ENCODE measurements at places on chromosomes 7 and 10.

DNA sequence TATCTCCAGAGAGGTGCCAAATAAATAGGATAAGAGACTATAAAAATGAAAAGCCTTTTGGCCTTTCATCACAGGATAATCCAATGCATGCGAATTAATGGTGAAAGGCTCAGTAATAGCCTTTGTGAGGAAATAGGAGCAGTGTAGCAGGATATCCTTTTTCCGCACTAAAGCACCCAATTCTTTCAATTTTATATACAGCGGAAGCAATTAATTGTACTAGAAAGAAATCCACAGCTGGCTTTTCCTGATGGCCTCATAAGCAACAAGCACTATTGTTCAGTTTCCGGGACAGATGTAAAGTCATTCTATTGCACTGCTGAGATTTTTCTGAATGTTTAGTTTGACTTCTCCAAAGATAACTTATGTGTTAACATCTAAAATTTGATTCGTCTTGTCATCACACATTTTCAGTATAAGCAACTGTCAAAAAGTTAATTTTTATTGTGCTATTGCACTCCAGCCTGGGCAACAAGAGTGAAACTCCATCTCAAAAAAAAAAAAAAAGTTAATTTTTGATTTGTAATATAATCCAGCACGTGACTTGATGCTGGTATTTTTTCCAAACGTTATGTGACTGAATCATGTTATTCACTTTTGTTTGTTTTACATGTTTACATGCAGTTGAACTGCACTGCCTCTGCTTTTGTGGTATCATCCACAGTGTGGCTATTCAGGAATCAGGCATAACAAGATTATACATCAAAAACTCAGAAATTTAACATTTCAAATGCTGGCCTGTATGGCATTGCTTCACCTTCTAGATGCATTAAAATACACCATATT, 8.4 kb upstream of the BMPR1A start:
- no peak for DNase-seq

DNA sequence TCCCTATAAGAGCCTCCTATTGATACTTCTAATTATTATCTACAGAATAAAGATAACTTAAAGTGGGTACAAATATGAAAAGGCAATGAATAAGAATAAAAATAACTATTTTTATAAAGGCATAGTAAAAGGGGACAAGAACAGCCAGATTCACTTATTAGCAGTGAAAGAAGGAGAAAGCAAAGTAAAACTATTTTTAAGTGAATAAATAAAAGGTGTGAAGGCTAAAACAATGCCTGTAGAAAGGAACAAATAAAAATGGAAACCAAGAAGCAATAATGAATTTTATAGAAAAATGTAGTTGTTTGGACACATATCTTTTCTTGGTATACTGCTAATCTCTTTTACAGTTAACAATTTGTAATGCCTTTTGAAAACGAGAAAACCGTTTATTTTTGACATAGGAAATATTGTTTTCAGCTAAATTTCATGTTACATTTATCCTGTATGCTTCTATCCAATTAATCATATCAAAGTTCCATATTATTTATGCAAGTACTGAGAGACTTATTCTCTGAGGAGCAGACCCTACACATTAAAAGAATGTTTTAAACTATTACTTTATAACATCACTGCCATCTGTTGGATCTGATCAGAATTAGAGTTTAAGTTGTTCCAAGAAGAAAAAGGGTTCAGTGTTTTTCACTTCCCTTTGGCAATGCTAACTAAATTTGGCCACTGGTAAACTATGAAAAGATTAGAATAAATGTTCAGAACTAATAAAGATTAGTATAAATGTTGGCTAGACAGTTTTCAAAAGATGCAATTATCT, 59.1 kb downstream of the ARMC3 start:
- peak; percentile 52 for DNase-seq

DNA sequence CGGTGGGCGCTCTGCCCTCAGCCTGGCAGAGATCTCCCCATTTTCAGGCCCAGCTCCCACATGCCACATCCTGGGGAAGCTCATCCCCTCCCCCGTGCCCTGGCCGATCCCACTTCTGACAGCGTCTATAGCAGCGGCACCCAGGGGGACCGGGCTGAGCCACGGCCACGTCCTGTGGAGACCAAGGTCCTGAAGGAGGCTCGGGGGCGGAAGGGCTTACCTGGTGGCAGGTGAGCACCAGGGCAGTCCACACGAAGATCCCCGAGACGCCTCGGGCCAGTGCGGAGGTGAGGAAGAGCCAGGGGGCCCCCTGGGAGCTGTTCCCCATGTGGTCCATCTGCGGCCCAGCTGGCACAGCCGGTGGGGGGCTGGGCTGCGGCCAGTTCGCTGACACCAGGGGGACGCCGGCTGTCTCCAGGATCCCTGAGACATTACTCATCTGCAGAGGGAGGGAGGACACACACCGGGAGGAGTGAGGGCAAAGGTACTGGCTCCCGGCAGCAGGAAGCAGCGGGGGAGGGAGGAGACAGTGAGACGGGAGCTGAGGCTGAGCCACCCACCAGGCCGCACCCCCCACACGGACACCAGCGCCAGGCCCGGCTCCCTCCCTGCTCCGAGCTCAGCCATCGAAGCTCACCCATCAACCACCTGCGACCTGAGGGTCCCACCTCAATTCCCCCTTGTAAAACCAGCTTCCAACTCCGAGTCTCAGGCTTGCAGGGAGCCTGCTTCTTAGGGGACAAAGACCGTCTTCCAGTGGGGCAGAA, 776 bp downstream of the TMEM184A start:
- DNase-seq: peak; percentile 83

DNA sequence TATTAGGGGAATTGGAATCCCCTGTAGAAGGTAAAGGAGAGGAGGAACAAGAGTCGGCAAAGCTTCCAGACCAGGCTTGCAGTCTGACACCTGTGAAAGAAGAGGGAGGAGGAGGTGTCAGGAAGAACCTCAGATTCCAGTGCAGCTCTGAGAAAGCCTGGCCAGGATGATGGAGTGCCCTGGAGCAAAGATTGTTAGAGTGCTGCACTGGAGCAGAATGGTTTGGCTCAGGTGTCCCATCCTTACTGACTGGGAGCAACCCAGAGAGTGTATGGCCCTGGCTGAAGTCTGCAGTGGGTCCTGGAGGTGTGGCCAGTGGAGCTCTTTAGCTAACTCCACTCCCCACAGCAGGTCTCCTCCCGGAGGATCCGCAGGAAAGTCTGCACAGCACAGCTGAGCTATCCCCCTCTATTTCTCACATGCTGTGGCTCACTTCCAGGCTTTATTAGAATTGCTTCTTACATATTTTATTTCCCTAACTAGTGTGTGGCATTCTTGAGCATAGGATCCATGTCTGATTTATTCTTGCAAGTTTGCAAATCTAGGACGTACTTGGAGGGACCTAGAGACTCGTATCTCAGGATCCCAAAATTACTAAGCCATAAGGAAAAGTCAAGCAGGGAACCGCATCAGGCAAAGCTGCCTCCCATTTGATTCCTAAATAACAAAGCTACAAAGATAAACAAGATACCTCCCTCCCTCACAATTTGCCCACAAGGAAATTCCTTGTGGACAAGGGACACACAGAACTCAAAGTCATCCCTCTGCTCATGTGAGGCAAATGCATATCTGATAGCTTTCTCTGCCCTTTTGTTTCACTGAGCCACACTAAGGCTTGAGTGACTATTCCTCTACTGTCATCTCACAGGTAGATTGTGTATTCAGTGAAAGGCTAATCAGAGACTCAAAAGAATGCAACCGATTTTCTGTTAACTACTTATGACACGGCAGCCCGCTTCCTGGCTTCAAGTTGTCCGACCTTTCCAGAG, 58.8 kb downstream of the VIM start:
- DNase-seq: no peak

DNA sequence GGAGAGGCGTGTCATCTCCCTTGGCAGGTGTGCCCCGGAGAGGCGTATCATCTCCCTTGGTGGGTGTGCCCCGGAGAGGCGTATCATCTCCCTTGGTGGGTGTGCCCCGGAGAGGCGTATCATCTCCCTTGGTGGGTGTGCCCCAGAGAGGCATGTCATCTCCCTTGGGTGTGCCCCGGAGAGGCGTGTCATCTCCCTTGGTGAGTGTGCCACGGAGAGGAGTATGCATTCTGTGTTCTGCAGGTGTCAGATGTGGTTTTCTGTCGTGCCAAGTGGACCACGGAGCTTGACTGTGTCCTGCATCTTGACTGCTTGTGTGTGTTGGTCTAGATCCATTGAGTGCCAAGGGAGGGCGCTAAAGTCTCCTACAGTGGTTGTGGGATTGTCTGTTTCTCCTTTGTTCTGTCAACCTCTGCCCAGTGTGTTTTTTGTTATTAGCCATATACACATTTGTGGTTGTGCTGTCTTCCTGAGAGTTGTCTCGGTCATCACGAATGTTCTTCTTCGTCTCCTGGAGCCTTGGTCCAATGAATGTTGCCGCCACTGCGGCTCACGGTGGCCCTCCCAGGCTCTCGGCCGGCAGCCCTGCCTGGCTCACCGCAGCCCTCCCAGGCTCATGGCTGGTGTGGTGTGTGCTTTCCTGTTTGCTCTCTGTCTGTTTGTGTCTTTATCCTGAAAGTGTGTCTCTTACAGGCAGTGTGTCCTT, 96.8 kb downstream of the INPP5A start:
- DNase-seq: no peak

DNA sequence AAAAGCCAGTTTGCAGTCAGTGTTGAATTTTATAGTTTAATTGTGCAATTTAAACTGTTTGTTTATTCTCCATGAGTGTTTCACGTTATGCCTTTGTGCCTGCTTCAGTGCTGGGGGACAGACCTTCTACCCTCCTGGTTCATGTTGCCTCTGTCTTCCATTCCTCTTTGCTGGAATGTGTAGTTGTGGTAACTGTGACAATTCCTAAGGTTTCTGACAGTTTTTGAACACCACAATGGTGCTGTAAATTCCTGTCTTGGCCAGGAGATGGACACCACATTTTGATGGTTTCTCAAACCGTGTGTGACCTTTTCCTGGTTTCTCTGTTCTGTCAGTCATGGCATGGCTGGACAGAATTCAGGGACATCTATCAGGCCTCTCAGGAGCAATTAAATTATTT, 201.7 kb downstream of the BICC1 start:
- no peak for DNase-seq

DNA sequence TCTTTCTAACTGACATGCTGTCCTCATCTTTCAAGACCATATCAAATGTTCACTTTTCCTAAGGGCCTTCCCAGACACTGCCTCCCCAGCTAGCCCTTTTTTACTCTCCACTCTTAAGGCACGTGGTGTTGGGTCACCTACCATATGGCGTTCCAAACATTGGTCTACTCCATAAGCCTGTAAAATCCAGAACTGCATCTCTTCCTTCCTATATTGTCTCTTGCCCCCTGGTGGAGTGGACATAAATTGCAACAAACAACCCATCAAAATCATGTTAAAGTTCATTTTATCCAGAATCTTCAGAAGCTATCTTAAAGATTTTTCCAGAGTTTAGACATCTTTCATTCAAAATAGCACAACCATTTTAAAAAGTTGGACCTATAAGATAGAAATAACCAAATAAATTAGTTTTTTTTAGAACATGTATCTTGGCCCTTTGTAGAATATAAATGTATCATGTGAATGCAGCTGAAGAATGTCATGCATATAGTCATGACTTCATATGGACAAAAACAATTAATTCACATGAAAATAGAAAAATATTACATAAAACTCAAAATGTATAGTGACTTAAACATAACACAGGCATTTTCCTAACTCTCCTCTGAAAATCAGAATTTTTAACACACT, 180.6 kb upstream of the CHRM2 start:
- no peak for DNase-seq

DNA sequence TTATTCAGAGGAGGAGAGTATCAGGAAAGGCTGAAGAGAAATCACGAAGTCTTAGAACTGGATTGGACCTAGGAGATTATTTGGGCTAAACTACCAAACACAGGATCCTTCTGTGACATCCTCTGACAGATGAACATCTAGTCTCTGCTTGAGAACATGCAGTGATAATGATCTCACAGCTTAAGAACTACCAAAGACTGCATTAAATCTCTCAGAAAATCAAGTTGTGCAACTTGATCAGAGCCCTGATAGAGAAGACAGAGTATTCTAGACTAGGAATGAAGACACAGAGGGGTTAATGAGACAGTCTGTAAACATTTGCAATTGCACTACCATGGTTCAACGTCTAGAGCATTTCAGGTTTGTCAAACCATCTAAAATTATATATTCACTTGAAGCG, 37.1 kb upstream of the AGBL3 start:
- no peak for DNase-seq

- no peak for DNase-seq
Observed at GRCh38 chr10:20593649-20594048, 303.5 kb downstream of the NEBL start.

DNA sequence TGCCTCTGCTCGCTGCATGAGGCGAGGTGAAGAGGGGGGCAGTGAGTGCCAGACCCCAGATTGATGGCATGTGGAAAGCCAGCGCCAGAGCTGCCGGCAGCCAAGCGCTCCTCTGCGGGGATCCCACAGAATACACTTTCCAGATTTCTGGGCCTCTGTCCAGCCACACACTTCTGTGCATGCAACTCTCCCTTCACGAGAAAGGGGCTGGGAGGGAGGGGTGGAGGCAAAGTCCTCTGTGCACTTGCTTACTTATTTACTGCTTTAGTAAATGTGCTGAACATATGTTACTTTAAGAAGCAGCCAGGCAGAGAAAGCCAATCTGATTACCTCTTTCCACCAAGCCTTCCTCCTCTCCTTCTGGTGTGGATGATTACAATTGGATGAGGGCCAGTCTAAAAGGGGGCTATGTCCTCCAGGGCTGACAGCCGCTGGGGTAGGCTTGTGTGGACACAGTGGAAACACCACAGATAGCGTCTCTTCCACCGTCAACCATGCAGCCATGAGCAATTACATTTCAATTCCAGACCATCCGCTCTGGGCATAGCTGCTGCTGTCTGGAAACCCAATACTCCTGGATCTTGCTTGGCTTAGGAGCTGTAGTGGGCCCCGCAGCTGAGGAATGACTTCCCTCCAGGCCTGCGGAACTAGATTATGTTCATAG, 322.8 kb upstream of the ANKRD30A start:
- peak; percentile 50 for DNase-seq

- DNase-seq: no peak
Observed at GRCh38 chr7:122369756-122370155, 65.2 kb upstream of the FEZF1 start.

DNA sequence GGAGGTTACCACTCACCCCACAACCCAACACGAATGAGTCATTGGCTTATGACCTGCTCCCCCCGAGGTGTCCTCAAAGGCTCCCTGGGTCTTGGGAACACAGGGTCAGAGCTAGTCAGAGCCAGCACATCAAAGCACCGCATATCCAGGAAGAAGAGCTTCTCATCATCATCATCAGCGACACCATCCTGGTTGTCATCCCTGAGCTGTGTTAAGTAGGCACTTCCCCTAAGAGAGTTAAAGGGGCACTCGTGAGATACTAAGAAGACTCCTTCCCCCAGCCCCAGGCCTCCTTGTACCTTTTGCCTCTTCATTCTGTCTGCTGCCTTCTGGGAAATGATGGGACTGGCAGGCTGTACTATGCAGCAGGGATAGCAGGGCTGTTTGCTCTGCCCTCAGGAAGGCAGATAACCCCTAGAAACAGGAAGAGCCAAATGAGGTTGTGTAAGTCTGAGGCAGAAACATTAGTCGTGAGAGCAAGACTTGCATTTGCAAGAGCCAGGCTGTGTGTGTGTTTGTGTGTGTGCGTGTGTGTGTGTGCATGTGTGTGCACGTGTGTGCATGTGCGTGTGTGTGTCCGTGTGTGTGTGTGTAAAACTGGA, 11.1 kb upstream of the CPA1 start:
- DNase-seq: no peak

All from left kidney (tissue), 8 donors.